ENCODE measurements at places on chromosomes 16 and 17. TPM values are rescaled to one million over a fixed set of nuclear protein-coding genes. Genes with fewer than 3 reads are reported as not detected.

DNA sequence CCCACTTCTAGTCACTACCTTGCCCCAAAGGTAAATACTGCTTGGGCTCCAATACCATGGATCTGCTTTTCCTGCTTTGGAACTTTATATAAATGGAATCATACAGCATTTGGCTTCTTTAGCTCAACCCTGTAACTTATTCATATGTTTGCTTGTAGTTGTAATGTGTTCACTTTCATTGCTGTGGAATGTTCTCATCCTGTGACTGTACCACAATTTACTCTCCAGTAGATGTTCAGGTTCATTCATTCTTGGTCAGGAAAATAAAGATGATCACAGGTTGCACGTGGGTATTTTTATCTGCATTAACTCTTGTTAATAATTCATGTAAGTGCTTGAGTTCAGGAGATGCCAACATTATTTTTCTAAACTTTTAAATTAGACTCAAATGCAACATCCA lies 6.7 kb upstream of the BEAN1 start:
- DNase-seq = no peak

Gene TNP2
- not detected for total RNA-seq

DNA sequence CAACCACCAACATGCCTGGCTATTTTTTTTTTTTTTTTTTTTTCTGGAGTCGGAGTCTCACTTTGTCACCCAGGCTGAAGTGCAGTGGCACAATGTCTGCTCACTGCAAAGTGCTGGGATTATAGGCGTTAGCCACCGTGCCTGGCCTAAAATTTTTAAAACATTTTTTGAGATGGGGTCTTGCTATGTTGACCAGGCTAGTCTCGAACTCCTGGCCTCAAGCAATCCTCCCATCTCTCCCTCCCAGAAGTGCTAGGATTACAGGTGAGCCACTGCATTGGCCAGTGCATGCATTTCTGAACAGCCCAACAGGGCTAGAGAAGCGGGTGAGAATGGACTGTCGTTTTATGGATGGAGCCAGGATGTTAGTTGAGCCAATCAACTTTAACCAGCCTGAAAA lies 72.4 kb downstream of the ERCC4 start:
- no peak for DNase-seq

DNA sequence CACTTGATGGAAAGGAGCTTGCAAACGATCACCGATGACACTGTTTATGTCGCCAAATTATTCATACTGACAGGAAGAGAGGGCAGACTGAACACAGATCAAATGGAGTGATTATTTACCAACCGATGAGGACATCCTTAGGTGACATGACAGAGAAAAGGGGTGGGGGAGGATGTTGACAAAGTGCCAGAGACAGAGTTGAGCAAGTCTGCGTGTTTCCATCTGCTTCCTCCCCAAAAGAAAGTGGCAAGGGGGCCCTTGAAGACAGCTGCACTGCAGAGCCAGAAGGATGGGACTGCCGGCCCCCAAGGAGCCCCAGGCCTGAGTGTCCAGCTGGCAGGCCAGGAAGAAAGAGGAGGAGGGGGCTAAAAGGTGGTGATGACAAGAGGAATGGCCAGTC lies 191.0 kb upstream of the RPL38 start:
- no peak for DNase-seq

DNA sequence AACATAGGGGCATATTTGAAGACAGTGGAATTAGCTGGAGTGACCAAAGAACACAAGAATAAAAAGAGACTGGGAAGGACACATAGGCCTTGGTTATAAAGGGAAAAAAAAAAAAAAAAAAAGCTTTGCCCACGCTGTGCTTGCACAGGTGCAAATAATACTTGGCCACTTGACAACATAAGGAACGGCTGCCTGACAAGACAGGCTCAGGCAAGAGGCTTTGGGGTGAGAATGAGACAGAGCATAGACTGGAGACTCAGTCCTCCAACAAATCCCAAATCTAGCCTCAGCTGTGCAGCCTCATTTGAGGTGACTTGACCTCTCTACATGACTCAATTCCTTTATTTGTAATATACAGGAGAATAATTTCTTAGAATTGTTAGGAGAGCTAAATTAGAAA lies 332.8 kb upstream of the DYNLRB2 start:
- no peak for DNase-seq

GRCh38 chr17:9905902-9906301 lies 831 bp upstream of the RCVRN start:
- DNase-seq = peak; percentile 74

GRCh38 chr17:81455387-81455786 lies 57.2 kb downstream of the ACTG1 start:
- no peak for DNase-seq

DNA sequence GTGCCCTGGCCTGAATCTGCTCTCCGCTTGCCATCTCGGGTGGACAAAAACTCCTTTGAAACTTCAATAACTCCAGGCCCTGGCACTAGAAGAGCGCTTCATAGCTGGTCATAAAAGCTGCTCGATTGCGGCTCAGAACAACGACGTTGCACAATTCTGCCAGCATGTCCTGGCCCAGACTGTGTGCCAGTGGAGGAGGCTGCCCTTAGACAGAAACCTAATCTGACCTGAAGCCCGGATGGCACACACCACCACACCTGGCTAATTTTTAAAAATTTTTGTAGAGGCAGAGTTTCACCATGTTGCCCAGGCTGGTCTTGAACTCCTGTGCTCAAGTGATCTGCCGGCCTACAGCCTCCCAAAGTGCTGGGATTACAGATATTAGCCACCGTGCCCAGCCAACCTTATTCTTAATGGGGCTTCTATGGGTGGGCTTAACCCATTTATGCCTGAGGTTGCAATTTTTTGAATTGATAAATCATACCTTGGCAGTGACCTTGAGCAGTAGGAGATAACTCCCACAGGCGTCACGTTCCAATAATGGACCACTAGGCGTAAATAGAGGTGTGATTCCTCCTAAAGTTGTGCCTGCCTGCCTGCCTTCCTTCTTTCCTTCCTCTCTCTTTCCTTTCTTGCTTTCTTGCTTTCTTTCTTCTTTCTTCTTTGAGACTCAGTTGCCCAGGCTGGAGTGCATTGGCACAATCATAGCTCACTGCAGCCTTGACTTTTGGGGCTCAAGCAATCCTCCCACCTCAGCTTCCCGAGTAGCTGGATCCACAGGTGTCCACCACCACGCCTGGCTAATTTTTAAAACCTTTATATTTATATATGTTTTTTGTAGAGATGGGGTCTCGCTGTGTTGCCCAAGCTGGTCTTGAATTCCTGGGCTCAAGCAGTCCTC lies 1.1 kb upstream of the PPL start:
- no peak for DNase-seq

Gene BTBD17
- total RNA-seq = 0.94 TPM

DNA sequence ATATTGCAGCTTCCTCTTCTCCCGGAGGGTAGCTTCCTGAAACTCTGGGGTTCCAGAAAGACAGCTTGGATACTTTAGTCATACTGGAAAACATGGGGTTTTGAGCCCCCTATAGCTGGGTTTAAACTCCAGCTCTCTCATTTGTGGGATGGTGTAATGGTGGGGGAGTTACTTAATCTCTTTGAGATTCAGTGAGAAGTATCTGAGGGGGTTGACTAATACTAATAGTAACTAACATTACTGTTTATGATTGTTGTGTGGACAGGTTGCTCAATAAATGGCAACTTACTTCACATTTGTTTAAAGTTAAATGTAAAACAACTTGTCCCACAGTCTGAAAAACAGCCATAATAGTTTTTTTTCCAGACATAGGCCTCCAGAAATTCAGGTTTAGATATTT lies 5.1 kb upstream of the SUZ12 start:
- DNase-seq = no peak

Gene TP53TG3F
- total RNA-seq = not detected

GRCh38 chr16:54216268-54216667 lies 70.3 kb downstream of the IRX3 start:
- no peak for DNase-seq

DNA sequence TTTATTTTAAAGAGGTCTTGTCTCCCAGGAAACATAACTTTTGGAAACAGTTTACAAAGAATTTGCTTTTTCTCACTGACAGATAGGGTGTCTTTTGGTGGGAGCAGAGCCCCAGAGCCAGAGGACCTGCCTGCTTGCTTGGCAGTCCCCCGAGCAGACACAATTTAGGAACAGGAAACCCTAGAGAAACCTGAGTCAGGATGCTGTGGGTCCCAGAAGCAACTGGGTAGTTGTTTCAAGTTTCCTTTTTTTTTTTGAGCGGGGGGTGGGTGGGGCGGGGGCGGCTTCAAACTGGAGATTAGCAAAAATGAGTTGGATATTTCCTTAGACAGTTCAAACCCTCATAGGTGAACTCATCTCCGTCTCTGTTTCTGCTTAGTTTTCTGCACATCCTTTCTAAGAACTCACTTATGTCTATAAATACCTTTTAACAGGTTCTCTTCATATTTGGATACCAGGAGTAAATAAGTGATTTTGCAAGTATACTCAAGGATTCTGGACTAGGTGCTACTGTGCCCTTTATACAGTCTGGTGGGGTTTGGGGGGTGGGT lies 135.1 kb downstream of the PRKCA start:
- DNase-seq = no peak
